Activated CD4-positive, alpha-beta T cell treated with anti-CD3 and anti-CD28 coated beads for 4 hours (primary cell): ENCODE measurements at places on chromosomes 7 and 10.

DNA sequence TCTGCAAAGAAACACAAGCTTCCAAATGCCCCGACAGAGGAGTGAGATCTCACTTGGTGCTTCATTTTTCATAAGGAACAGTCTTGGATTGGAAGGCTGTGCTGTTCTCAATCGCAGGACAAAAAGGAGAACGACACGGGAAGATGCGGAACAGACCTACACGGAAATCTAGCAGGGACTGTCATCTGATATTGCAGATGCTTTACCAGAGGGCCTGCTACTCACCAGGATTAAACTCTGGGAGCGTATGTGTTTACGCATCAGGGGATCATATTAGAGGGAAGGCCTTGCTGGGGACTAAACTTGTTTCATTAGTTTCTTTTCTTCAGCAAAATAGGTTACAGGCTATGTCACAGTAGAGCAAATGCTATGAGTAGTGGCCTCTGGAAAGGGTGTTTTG is 82.8 kb upstream of the EEPD1 start:
- DNase-seq, result no peak

DNA sequence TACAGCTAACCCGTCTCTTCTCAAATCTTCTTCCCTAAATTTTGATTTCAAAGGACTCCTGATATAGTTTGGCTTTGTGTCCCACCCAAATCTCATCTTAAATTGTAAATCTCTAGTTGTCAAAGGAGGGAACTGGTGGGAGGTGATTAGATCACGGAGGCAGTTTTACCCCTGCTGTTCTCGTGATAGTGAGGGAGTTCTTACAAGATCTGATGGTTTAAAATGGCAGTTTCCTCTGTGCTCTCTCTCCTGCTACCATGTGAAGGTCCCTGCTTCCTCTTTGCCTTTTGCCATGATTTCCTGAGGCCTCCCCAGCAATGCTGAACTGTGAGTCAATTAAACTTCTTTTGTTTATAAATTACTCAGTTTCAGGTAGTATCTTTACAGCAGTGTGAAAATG is 269.3 kb downstream of the POLR1F start:
- DNase-seq, result no peak

GRCh38 chr10:29512425-29512974 is 122.3 kb downstream of the SVIL start:
- no peak for DNase-seq

GRCh38 chr7:135768467-135768866 is 19.9 kb upstream of the FAM180A start:
- DNase-seq, result no peak

- no peak for DNase-seq
These were observed 44.0 kb downstream of the PITRM1 start for GRCh38 chr10:3128379-3129130.

GRCh38 chr7:46003896-46004875 is 83.1 kb upstream of the IGFBP3 start:
- no peak for DNase-seq

- no peak for DNase-seq
These were observed 42.9 kb downstream of the ABCB4 start for GRCh38 chr7:87432536-87432935.

DNA sequence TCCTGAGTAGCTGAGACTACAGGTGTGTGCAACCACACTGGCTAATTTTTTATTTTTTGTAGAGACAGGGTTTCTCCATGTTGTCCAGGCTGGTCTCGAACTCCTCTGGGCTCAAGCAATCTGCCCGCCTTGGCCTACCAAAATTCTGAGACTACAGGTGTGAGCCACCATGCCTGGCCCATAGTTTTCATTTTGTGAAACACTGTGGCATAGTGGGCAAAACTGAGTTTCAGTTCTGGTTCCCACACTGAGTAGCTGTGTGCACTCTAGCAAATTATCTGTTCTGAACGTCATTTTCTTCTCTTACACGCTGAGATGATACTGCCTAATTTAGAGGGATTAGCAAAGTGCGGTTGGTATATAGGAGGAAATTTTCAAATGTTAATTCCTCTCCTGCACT is 13.5 kb downstream of the ATP5MK start:
- no peak for DNase-seq

GRCh38 chr7:130242198-130243014 is 24.3 kb upstream of the CPA2 start:
- peak; percentile 56 for DNase-seq

DNA sequence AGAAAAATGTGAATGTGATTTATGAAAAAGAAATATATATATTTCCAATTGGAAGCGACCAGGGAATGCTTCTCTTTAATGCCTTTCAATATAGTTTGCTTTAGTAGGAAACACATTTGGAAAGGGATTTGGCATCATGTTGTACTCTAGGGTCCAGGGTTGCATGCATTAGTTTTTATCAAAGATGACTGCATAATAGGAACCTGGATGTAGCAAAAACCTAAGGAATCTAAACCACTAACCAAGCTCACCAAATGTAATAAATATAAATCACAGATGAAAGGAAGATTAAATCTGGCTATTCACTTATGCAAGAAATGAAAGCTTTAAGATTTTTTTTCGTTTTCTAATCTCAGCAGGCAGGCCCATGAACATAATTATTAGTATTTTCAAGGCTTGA is 120.0 kb downstream of the ATXN7L1 start:
- no peak for DNase-seq

DNA sequence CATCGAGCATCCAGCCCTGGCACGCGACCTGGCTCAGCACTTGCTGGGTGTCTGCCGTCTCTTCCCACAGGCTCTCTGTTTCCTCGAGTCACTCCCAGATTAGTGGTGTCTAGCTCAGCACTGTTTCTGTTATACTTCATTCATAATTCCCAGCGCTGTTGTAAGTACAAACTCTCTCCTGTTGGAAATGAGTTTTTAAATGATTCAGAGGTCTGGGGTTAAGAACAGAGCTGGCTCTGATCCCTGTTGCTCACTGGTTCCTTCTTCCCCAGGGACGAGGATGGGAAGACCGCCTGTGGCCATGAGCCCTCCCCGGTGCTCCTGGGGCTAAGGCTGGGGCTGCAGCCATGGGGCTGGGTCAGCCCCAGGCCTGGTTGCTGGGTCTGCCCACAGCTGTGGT is 17.3 kb upstream of the C10orf95 start:
- no peak for DNase-seq

GRCh38 chr7:98978672-98979071 is 100.3 kb downstream of the TRRAP start:
- DNase-seq, result no peak

DNA sequence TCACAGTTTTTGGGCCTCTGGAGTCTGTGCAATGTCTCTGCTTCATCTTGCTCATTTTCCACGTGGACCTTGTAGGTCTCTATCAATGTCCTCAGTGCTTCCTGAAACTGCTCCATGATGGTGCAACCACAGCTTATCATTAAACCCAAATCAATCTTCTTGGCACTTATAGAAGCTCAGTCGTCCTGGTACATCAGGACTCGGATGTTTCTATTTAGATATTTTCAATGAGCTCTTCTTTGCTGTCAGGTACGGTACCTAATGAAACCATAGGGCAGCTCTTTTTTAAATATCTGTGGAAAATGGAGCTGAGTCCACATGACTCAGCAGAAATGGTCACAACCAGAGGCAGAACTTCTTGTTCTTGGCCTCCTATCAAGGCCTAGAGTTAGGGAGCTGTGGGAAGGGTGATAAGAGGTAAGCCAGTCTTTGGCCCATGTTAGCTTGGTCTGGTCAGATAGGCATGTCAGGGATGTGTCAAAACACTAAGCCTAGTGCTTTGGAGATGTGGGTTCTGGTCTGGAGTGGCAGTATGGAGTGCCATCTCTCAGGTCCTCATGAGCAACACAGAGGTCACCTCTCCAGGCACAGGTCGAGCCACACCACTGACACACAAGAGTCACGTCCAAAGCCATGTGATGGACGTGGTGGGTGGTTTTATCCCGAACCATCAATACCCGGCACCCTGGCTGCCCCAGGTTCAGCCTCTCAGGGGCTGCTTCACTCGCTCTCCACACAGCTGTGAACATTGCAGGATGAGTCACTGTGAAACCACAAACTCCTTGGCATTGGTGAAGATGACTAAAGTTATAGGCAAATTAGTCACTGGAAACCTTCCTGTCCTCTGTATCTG is 87.0 kb downstream of the TBXAS1 start:
- DNase-seq, result peak; percentile 60

DNA sequence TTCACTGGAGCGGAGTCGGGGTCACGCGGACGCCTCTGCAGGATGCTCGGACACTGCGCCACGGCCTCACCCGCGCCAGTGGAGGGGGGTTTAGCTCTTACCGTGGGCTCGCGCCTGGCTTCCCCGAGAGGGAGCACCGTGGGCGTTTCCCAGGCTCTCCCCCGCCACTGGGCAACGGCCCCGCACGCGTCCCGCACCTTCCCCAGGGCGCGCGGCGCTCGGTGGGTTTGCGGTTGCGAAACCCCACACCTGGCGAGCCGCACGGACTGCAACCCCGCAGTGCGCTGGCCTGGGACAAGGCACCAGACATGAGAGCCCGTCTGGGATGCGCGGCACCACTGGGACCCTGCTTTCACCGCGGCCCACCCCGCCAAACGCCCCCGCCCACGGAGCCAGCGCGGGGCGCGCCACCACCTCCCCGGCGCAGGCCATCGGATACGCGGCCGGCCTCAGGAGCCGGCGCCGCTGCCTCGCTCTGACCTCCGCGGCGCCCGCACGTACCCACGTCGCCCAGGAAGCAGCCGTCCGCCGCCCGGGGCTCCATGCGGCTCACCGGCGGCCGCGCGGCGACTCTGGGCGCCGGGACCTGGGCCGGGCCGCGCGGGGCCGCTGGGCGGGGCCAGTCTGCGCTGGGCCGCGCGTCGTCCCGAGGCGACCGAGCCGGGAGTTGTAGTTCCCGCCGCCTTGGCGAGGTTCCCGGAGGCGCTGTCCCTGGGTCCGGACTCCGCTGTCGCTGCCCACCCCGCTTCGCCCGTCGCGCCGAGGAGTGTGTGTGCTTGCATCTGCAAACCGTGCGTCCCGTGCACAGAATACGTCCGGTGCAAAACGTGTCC is at the start of gene ASB13:
Gene ASB13 (minus strand): TSS at position 588 of the 833 bp plus-strand sequence. CDS start 44 bp downstream, at position 544.
- DNase-seq, result no peak

GRCh38 chr7:158695726-158696452 is 8.7 kb downstream of the NCAPG2 start:
- peak; percentile 54 for DNase-seq

- no peak for DNase-seq
These were observed 48.5 kb upstream of the PPP2R2D start for GRCh38 chr10:131852176-131852822.

DNA sequence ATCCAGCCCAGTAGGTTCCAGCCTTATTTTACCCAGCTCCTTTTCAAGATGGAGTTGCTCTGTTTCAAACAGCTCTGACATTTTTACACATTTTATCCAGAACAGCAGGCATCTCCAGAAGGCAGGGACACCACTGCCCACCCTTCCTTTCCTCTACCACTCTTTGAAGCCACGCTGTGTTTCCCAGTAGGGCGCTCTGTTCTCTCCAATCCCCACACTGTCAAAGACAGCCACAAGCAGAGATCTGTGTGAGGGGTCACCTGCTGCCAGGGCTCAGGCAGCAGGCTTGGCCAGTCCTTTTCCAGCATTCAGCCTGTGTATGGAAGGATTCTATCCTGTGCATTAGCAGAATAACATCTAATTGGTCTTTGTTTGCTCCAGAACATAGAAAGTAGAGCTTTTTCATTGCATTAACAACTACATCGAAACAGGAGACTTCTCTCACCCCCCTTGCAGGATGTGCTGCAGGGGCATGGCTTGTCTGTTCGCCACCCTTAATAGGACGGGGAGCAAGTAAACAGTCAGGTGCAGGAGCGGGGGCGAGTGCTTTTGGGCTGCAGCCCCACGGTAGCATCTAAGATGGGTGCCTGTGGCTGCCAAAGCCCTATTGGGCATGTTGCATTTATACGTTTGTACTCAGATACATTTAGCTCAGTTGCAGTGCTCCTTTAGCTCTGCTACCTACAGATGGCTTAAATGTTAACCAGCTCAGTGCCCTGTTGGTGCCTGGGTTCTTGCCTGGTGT is 326.1 kb downstream of the GALNT17 start:
- DNase-seq, result no peak

- no peak for DNase-seq
These were observed 811.4 kb downstream of the REEP3 start for GRCh38 chr10:64332551-64332950.

- no peak for DNase-seq
These were observed 265.7 kb upstream of the IMMP2L start for GRCh38 chr7:111827863-111828504.

DNA sequence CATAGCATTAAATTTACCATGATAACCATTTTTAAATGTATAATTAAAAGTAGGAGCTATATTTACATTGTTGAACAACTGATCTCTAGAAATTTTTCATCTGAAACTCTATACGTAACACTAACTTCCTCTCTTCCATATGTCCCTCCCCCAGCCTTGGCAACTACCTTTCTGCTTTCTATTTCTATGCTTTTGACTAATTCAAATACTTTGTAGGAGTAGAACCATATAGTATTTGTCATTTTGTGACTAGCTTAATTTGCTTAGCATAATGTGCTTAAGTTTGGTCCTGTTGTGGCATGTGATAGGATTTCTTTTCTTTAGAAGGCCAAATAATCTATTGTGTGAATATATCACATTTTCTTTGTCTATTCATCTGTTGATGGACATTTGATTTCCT is 225.3 kb upstream of the POT1 start:
- DNase-seq, result no peak

- peak; percentile 74 for DNase-seq
These were observed 24.0 kb downstream of the CCSER2 start for GRCh38 chr10:84352251-84352842.

DNA sequence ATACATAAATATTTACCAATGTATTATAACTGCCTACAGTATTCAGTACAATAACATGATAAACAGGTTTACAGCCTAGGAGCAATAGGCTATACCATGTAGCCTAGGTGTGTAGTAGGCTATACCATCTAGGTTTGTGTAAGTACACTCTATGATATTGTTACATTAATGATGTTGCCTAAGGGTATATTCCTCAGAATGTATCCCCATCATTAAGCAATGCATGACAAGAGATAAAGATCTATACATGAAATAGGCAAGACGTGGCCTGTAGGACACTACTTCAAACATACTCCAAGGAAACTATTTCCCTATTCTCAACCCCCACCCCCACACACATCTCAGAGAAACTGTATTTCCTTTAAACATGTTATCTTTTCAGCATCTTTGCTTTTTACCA is 15.3 kb upstream of the ADAM22 start:
- DNase-seq, result no peak

GRCh38 chr7:111051832-111052231 is 39.1 kb upstream of the LRRN3 start:
- no peak for DNase-seq

GRCh38 chr10:47062441-47063200 is 151.4 kb downstream of the PTPN20 start:
- no peak for DNase-seq

- DNase-seq, result no peak
These were observed 526.7 kb downstream of the CALN1 start for GRCh38 chr7:71885487-71885886.

GRCh38 chr10:21961847-21962246 is 41.7 kb downstream of the DNAJC1 start:
- DNase-seq, result no peak

- DNase-seq, result no peak
These were observed 249.0 kb upstream of the PPP2R2D start for GRCh38 chr10:131651674-131652437.

GRCh38 chr7:155000795-155001194 is 2.1 kb downstream of the PAXIP1 start:
- no peak for DNase-seq
